ENCODE measurements at places on chromosomes 6 and 20.

- no peak for DNase-seq
Observed at GRCh38 chr20:57425150-57426013, 34.2 kb downstream of the RBM38 start.

DNA sequence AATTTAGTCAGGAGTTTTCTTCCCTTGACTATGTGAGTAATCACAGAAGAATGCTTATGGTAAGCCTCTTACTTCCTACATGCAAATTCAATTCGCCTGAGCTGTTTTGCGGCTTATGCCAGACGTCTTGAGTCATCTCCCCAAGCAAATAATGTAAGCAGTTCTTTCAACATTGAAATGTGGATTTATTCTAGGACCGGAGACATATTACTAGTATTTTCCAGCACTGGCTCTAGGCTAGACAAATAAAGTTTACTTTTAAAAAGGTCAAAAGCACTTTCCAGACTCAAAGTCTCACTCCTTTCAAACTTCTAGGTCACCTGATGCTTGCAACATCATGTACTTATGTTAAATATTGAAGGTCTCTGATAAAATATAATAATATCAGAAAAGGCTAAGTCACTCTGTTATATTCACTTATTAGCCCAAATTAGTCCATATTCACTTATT lies 38.1 kb upstream of the NOX3 start:
- no peak for DNase-seq

DNA sequence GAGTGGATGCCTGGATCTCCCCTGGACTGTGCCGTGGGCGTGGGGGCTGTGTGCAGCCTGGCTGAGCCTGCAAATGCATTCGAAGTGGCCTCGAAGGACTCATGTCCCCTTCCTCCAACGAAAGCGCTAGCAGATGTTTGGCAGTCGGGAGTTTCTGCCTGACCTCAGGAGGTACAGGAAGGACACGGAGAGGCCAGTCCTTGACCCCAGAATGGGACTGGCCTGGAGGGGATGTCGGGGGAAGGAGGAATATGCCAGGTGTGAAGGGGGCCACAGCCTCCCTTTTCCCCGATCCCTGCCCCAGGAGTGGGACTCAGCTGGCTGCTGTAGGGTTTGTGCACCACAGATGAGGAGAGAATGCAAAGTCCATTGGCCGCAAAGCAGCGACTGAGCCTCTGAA lies 45.6 kb downstream of the APCDD1L start:
- DNase-seq, result no peak

DNA sequence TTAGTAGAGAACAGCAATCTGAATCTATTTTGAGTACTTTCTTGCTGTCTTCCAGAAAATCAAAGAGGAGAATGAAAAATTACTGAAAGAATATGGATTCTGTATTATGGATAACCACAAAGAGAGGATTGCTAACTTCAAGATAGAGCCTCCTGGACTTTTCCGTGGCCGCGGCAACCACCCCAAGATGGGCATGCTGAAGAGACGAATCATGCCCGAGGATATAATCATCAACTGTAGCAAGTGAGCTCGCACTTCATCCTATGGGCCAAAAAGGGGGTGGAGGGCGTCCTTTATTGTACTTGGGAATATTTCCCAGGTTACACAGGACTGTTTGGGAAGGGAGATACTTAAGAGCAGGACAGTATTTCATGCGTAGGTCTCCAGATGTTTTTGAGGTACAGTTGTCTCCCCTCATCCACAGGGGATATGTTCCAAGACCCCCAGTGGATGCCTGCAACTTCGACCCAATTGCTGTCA lies 37.3 kb upstream of the PLCG1 start:
- DNase-seq, result no peak

DNA sequence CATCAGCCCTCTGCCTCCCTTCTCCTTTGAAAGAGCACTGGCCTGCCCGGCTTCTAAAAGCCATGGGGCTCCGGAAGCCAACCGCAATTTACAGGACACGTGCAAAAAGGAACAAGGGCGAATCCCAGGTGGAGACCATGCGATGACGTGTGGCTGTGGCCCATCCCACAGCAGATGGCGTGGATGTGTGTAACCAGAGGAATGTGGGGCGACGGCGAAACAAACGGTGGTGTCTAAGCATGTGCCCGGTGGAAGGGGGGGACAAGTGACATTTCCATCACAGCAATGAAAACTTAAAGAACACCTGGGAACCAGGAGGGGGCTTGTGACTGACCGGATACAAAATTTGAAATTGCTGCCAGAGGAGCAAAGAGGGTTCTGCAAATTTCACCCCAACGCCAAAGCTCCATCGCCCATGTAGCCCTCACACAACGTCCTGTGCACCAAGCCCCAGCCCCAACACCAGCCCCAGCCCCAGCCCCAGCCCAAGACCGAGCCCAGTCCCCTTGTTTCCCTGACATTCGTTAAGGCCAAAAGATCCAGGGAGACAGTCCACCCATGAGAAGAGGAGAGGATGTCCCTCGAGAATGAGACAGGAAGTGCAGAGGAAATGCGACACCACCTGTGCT lies 159.7 kb upstream of the ZNF337 start:
- DNase-seq, result no peak

DNA sequence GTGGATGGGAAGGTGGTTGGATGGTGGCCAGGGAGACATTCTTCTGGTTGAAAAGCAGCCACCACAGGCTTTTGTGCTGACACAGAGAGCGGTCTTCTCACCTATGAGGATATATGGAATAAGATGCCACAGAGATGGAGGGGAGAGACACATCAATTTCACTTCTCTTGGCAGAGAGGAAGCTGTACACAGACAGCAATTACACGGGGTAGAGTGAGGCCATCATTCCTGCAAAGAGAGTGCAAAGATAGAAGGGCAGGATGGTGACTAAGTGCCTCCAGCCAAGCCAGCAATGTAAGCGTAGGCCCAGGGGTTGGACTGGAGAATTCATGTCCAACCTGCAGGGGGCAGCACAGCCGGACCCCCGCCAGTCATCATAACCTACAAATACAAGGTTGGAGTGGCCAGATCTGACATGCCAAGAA lies 56.4 kb downstream of the NRN1 start:
- DNase-seq, result peak; percentile 18

- DNase-seq, result no peak
Observed at GRCh38 chr6:12851123-12851695, 134.6 kb downstream of the PHACTR1 start.

DNA sequence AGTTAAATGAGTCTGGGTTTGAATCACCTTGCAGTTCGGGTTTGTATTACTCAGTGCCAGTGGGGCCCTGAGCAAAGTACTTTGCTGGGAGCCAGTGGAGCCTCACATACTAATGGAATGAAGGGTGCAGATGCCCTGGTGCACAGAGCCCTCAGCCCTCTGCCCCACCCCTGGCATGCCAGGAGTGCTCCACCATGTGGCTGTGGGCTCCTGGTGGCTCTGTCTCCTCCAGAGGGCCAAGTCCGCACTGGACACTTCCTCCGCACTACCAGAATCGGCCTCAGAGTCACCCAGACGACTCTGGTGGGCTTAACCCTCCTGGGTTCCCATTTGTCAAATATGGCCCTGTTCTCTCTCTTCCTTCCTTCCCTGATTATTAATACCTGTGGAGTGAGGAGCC lies 94.0 kb downstream of the STK35 start:
- DNase-seq, result no peak

DNA sequence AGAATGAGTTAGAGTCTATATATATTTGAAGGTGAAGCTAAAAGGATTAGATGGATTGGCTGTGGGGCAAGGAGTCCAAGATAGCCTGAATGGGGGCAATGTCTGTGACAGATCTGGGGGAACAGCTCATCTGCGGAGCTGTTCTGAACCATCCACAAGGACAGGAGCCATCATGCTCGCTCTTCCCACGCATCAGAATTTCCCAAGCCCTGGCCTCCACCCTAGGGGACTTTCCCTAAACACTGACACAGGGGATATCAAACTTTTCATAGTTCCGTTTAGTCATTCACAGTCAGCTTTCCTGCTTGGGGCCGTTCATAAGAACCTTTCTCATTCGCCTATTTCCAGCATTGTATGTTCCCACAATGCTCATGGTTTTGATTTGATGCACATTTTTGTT lies 37.6 kb upstream of the CCN6 start:
- DNase-seq, result peak; percentile 66

GRCh38 chr6:43728586-43728985 lies 41.0 kb upstream of the MRPS18A start:
- DNase-seq, result no peak

Data from stimulated activated CD4-positive, alpha-beta T cell treated with anti-CD3 and anti-CD28 coated beads, Interleukin-12 subunit alpha, Interleukin-12 subunit beta, amount 100 ng/mL, for 24 hours (primary cell).